ENCODE measurements at places on chromosomes 5 and 9.

- no peak for DNase-seq
These were observed 141.3 kb downstream of the SCAMP1 start for GRCh38 chr5:78501411-78502352.

DNA sequence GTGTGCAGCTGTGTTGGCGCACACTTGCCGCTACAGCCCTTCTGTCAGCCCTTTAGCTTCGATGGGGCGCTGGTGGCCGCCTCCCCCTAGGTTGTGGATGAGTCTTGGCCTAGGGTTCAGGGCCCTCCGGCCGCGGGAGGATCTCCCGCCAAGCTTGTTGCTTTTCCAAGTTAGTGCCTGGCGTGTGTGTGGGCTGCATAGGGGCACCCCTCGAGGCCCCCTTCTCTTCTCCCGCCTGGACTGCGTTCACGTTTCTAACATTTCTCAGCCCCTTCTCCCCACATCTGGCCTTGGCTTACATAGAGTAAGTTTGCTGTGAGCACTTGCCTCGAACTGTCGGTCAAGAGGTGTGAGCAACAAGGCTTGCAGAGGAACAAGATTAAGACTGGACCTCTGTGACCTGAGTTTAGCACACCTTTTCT, 413 bp upstream of the OXCT1 start:
- DNase-seq: no peak

GRCh38 chr5:167721926-167722440, 569.5 kb upstream of the WWC1 start:
- DNase-seq: no peak

DNA sequence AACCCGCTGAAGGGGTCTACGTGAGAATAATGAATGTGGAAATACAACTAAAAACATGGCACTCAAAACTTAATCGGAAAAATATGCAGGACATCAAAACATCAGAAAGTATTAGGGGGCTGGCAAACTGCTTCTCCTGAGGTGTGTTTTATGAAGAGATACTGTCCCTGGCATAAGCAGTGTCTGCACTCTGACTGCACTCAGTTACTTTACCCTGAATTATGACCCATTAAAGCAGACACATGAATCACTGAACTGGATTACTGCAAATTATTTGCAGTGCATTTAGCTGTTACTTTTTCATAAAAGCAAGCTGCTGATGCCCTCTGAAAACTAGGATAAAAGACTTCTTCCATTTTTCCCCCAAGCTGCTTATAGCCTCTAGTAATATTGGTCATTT, 164.9 kb downstream of the AP3B1 start:
- no peak for DNase-seq

DNA sequence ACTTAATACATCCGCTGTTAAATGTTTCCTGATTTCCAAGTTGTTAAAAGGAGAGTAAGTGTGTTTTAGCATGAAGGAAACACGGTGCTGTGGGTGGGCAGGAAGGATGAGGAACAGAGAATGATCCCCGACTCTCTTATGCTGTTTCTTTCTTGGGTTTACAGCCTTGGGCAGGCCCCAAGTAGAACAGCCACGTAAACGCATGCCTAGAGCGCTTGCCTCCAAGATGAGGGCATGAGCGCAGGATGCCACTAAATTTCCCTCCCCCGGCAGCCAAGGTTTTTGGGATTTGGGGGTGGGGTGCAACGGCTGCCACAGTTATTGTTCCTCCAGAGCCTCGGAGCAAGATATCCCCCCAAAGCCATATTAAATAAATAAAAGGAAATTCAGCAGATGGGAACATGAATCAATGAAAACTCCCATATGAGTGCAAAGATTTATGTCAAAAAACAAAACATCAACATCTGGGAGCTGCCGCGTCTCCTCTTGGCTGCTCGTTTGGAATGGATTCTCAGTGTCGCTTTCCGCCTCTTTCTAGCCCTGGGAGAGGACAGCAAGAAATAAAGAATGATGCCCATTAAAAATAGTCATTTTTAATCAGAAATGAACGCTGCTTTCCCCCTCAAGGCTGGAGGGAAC, 10.0 kb upstream of the DELE1 start:
- no peak for DNase-seq

DNA sequence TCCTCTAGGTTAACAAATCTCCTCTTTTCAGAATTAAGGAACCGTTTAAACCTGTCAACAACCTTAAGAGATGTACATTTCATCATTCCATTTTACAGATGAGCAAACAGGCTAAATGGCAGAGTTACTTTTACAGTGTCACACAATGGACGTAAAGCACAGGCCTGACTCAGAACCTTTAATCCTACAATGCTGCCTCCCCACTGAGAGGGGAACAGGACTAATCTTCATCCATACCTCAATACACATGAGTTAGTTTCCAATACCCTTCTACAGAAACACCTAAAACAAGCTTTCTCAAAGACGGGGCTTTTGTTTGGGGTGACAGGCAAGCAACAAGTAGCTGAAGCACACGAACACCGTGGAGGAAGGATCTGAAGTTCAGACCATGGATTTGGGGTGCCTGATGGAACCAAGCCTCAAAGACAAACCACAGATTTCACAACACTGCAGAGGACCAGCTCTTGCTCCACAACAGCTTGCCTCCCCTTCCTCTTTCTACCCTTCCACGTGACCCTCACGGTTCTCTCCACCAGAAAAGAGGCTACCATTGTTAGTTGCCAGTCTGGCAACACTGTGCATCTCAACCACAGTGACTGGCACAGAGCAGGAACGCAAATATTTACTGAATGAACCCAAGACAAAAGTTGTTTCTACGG, 1.8 kb downstream of the RNF130 start:
- no peak for DNase-seq

GRCh38 chr9:88766778-88767503, 224.3 kb upstream of the S1PR3 start:
- no peak for DNase-seq
